Effector memory CD4-positive, alpha-beta T cell (primary cell): ENCODE measurements at places on chromosomes 6 and 20.

DNA sequence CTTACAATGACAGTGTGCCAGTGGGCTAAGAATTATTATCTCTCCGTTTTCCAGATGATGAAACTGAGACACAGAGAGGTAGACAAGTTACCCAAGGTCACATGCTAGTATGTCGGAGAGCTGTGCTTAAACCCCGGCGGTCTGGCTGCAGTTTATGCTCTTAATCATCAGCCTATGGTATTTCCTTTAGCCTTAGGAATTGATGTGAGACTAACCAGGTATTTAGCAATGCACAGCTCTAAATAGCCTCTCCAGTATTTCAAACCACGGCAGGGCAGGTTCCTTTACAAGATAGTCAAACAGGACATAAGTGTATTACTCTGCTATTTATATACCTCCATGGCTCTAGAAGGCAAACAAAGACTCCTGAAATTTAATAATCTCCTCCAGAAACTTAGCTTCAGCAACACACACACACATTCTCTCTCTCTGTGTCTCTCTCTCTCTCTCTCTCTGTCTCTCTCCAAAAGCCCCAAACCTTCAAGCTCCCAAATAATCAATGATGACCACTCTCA lies 142.0 kb upstream of the ZNF217 start:
- no peak for DNase-seq

- no peak for DNase-seq
Observed at GRCh38 chr20:50969435-50969834, 10.8 kb downstream of the MOCS3 start.

DNA sequence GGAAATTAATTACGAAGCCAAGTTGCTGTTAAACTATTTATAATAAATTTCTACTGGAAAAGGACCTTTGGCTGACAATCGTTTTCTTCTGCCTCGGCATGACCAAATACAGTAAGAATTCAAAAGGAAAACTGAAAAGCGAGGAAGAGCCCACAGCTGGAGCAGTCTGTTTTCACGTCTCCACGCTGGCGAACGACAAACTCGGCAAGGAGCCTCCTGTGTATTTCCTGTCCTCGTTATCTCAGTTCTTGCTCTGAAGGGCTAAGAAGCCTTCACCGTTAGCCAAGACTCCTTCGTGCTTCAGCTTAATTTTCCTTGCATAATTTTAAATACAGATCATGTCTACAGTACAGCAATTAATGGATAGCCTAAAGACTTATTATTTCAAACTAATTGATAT lies 214.3 kb upstream of the PLCB4 start:
- no peak for DNase-seq

- DNase-seq: no peak
Observed at GRCh38 chr20:20214757-20215275, 153.1 kb upstream of the INSM1 start.

DNA sequence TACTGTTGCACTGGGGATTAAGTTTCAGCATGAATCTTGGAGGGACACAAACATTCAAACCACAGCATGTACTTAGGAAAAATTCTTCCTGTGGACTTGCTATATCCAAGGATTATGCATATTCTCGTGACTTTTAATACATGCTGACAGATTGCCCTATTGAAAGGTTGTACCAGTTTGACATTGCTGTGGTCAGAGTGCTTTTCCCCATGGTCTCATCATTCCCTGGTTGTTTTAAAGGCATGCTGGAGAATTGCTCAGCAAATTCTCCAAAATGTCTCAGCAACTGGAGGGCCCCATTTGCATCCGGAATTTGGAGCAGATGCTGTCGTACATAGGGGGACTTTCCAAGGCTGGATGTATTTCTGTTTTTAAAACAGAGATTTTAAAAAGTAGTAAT lies 7.4 kb downstream of the HECA start:
- no peak for DNase-seq

- no peak for DNase-seq
Observed at GRCh38 chr6:32807020-32807580, 9.7 kb downstream of the HLA-DOB start.

- DNase-seq: no peak
Observed at GRCh38 chr6:109872549-109872948, 105.6 kb upstream of the GPR6 start.

GRCh38 chr6:140018588-140018987 lies 644.1 kb upstream of the CITED2 start:
- DNase-seq: no peak

DNA sequence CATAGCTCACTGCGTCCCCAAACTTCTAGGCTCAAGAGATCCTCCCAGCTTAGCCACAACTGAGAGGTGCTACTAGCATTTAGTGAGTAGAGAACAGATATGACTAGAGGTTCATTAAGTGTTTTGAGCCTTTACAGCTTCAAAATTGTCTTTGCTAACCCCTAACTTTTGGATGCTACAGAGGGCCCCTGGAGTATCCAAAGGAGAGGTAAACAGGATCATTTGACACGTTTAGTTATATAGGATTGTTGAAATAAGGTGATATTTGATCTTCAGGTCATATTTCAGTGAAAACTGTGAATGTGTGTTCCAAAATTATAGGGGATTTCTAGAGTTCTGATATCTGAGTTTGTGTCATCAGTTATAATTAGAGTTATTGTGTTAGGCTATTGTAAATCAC lies 19.2 kb upstream of the HFE start:
- DNase-seq: no peak

- DNase-seq: no peak
Observed at GRCh38 chr6:56115715-56116114, 131.7 kb downstream of the COL21A1 start.

DNA sequence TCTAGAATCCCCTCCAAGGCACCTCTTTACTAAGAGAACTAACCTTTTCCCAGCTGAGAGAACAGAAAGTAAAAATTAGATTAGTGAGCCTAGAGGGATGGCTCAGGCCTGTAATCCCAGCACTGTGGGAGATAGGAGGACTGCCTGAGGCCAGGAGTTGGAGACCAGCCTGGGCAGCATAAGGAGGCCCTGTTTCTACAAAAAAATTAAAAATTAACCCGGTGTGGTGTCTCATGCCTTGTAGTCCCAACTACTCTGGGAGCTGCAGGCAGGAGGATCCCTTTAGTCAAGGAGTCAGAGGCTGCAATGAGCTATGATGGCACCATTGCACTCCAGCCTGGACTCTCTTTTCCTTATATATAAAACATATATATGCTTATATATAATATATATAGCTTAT lies 5.5 kb upstream of the OOEP start:
- no peak for DNase-seq

DNA sequence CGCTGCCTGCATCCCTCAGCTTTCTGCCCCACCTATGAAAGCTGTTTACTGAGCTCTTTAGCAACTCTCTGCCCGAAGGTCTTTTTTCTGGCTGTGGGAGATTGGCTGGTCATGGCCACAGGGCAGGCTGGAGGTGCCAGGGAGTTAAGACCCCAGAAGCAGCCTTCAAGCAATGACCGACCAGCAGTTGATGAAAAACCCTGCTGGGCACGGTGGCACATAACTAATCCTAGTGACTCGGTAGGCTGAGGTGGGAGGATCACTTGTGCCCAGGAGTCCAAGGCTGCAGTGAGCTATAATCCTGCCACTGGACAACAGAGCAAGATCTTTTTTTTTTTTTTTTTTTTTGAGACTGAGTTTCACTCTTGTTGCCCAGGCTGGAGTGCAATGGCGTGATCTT lies 20.4 kb upstream of the ITPR3 start:
- no peak for DNase-seq

- DNase-seq: no peak
Observed at GRCh38 chr6:20217891-20218290, 5.6 kb upstream of the MBOAT1 start.

GRCh38 chr6:6392214-6393068 lies 72.0 kb upstream of the F13A1 start:
- no peak for DNase-seq

DNA sequence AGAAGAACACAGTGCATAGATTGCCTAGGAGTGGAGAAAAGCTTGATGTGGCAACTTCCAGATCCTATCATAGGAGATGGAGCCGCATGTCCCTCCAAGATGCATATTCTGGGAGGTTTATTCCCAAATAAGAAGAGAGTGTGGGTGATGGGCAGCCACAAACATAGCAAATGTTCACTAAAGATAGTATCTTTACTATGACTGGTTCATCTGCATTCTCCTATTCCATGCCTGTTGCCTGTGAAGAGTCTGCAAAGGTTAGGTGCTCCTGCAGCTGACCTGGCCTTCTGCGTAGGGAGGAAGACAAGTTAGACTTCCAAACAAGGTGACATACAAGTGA lies 14.5 kb upstream of the CCN6 start:
- no peak for DNase-seq

GRCh38 chr20:23142162-23143050 lies 56.3 kb upstream of the CD93 start:
- no peak for DNase-seq

DNA sequence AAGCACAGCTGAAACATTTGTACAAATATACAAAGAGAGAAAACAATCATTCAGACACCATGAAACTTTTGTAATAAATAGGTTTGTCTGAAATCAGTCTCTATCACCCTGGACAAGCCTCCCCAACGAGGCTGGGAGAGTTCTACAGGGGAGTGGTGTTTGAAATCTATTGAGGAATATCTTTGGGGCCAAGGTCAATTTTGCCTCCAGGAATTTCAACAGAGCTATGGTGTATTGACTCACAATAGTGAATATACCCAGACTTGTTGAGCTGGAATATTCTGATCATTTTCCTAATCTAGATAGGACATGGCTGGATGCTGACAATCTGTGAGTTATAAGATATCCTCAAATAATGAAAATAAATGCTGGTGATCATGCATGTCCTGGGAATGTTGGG lies 51.5 kb upstream of the ENPP5 start:
- DNase-seq: no peak
